Metanephros (tissue), 2 donors: ENCODE measurements at places on chromosomes 4 and X. TPM values are rescaled to one million over a fixed set of nuclear protein-coding genes. Genes with fewer than 3 reads are reported as not detected.

The ARHGAP24 gene
- total RNA-seq = 75.7 TPM

The CCDC158 gene
- 0.53 TPM for total RNA-seq

The SMIM10L2A gene
- total RNA-seq = 4.8 TPM

The HPSE gene
- total RNA-seq = 1.3 TPM

The CLTRN gene
- 10.3 TPM for total RNA-seq

The MXD4 gene
- total RNA-seq = 49.5 TPM

The PFKFB1 gene
- 0.70 TPM for total RNA-seq

The GAB3 gene
- total RNA-seq = 5.3 TPM

The CFI gene
- 97.7 TPM for total RNA-seq

The TMPRSS11F gene
- not detected for total RNA-seq

The AMBN gene
- total RNA-seq = 0.47 TPM

The SCLT1 gene
- 25.7 TPM for total RNA-seq

The RGN gene
- 30.4 TPM for total RNA-seq

The SPATA4 gene
- 0.88 TPM for total RNA-seq

The CT45A1 gene
- not detected for total RNA-seq

The SLC6A14 gene
- total RNA-seq = not detected

The C1QTNF7 gene
- 19.2 TPM for total RNA-seq

The RAB33A gene
- total RNA-seq = 1.3 TPM

The CENPVL2 gene
- 0.18 TPM for total RNA-seq

The TMPRSS11A gene
- not detected for total RNA-seq

The SH2D1A gene
- 0.47 TPM for total RNA-seq

The DCHS2 gene
- total RNA-seq = 11.1 TPM

The SCOC gene
- total RNA-seq = 47.9 TPM

The FGA gene
- total RNA-seq = 1.6 TPM

The MAGEA12 gene
- total RNA-seq = not detected

The HERC6 gene
- 9.1 TPM for total RNA-seq

The ERCC6L gene
- total RNA-seq = 1.2 TPM

The SSX2B gene
- 0.35 TPM for total RNA-seq

The THAP9 gene
- total RNA-seq = 18.4 TPM

The VEGFD gene
- total RNA-seq = 0.58 TPM

The SSX4B gene
- not detected for total RNA-seq

The PPARGC1A gene
- total RNA-seq = 73.4 TPM

The FAM156A gene
- 28.9 TPM for total RNA-seq

The CENPU gene
- total RNA-seq = 10.8 TPM

The PAGE1 gene
- not detected for total RNA-seq

The FAT4 gene
- 90.4 TPM for total RNA-seq

The GUCY1A1 gene
- total RNA-seq = 80.2 TPM

The ZIC3 gene
- not detected for total RNA-seq

The PLXNA3 gene
- total RNA-seq = 28.7 TPM

The COL4A6 gene
- total RNA-seq = 14.2 TPM

The SLC16A2 gene
- 17.9 TPM for total RNA-seq

The MAGEA2B gene
- total RNA-seq = not detected

The GPR34 gene
- 7.2 TPM for total RNA-seq

The PABPC4L gene
- 10.8 TPM for total RNA-seq

The CAMK2D gene
- total RNA-seq = 88.1 TPM

The FRYL gene
- total RNA-seq = 116 TPM

The ADH1B gene
- total RNA-seq = 36.6 TPM

The MAML3 gene
- total RNA-seq = 15.5 TPM

The SLC2A9 gene
- total RNA-seq = 15.0 TPM

The PSAPL1 gene
- total RNA-seq = not detected

The IL13RA2 gene
- 0.58 TPM for total RNA-seq
